ENCODE measurements at places on chromosomes 4 and X. TPM values are rescaled to one million over a fixed set of nuclear protein-coding genes. Genes with fewer than 3 reads are reported as not detected.

TMPRSS11A gene
- not detected for total RNA-seq

MGST2 gene
- 56.3 TPM for total RNA-seq

MAGEB17 gene
- not detected for total RNA-seq

SLC34A2 gene
- 0.19 TPM for total RNA-seq

RPA4 gene
- 0.16 TPM for total RNA-seq
